Spleen (tissue), 13 donors: ENCODE measurements at places on chromosomes 3 and 15. TPM values are rescaled to one million over a fixed set of nuclear protein-coding genes. Genes with fewer than 3 reads are reported as not detected.

The UROC1 gene
- total RNA-seq: 0.16 TPM

The ACOX2 gene
- total RNA-seq: 2.8 TPM

- H3K4me3 ChIP-seq: no peak overlapping the region
- no peaks in the 10 kb centered on the region for H3K36me3 ChIP-seq
- H3K27me3 ChIP-seq: no peaks in the 10 kb centered on the region
- no peak for DNase-seq
- H3K4me1 ChIP-seq: no peaks in the 10 kb centered on the region
Measured at GRCh38 chr3:78893161-78893560, 874.6 kb downstream of the ROBO1 start.

DNA sequence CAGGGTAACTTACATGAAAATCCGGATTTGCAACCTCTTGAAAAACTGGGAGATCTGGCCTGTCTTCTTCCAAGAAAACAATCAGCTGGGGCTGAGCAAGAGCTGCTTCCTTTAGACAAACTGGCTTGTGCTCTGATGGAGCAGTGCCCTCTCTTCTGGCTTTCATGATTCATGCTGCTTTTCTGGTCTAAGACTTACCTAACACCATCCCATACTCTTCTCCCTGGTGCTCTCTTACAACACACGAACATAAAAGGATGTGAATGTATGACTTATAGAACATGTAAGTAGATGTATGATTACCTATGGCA lies 9.9 kb downstream of the TJP1 start:
- DNase-seq: no peak
- H3K4me1 ChIP-seq: no peaks in the 10 kb centered on the region
- no peaks in the 10 kb centered on the region for H3K27me3 ChIP-seq
- no peak overlapping the region for H3K27ac ChIP-seq
- no peaks in the 10 kb centered on the region for H3K36me3 ChIP-seq

- no peaks in the 10 kb centered on the region for H3K36me3 ChIP-seq
- H3K27ac ChIP-seq: no peak overlapping the region
- peaks cover 100% of the 10 kb centered on the region for H3K27me3 ChIP-seq
- peaks cover 81% of the 10 kb centered on the region for H3K4me1 ChIP-seq
Measured at GRCh38 chr15:67829647-67830504, 4.6 kb downstream of the SKOR1 start.

GRCh38 chr3:132417695-132418411 lies 551 bp downstream of the DNAJC13 start:
- peak overlapping the region; percentile 94 for H3K27ac ChIP-seq
- H3K4me1 ChIP-seq: peaks cover 31% of the 10 kb centered on the region
- no peak for DNase-seq
- H3K4me3 ChIP-seq: peak overlapping the region; percentile 97
- no peaks in the 10 kb centered on the region for H3K27me3 ChIP-seq

DNA sequence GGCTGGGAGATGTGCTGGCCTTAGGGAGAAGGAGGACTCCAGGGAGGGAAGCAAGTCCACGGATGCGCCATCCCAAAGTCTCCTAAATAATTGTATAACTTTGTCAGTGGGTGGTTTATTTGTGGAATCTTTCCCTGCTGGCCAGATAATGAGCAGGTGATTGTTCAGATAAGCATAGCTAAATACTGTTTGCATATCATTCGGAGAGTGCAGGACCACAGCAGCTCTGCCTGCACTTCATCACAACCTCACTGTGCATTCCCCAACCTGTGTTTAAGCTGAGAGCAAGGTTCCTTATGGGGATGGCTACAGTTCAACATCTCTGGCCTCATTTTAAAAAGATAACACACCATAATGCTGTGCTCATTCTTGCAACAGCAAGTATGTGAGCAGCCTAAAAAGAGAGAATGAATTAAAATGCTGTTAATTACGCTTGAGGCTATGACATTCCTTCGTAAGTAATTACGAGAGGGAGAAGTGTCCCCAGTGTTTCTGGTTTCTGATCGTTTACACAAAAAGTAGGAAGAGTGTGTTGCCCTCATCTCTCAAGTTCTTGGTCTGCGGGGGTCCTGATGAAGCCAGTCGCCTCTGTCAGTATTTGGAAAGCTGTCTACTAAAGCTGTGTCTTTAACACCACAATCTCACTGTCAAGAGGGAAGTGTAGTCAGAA lies 272.0 kb upstream of the RORA start:
- no peak overlapping the region for H3K4me3 ChIP-seq
- no peak overlapping the region for H3K27ac ChIP-seq
- peaks cover 9% of the 10 kb centered on the region for H3K27me3 ChIP-seq
- no peaks in the 10 kb centered on the region for H3K4me1 ChIP-seq
- no peaks in the 10 kb centered on the region for H3K36me3 ChIP-seq

The ABHD17C gene
- 9.9 TPM for total RNA-seq

DNA sequence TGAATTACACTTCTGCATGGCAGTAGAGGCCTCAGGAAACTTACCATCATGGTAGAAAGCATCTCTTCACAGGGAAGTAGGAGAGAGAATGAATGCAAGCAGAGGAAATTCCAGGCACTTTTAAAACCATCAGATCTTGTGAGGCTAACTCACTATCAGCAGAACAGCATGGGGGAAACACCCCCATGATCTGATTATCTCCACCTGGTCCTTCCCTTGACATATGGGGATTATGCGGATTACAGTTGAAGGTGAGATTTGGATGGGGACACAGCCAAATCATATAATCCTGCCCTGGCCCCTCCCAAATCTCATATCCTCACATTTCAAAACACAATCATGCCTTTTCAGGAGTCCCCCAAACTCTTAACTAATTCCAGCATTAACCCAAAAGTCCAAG lies 691.1 kb downstream of the SI start:
- H3K36me3 ChIP-seq: no peaks in the 10 kb centered on the region
- H3K27ac ChIP-seq: no peak overlapping the region
- no peaks in the 10 kb centered on the region for H3K27me3 ChIP-seq
- DNase-seq: no peak
- no peak overlapping the region for H3K4me3 ChIP-seq
- no peaks in the 10 kb centered on the region for H3K4me1 ChIP-seq

GRCh38 chr15:96521386-96521785 lies 190.9 kb downstream of the NR2F2 start:
- no peaks in the 10 kb centered on the region for H3K4me1 ChIP-seq
- no peaks in the 10 kb centered on the region for H3K27me3 ChIP-seq
- H3K27ac ChIP-seq: no peak overlapping the region
- no peak for DNase-seq
- H3K4me3 ChIP-seq: no peak overlapping the region

- no peaks in the 10 kb centered on the region for H3K27me3 ChIP-seq
- no peak overlapping the region for H3K4me3 ChIP-seq
- no peaks in the 10 kb centered on the region for H3K4me1 ChIP-seq
- no peaks in the 10 kb centered on the region for H3K36me3 ChIP-seq
- no peak for DNase-seq
Measured at GRCh38 chr15:61654002-61654740, 406.1 kb downstream of the VPS13C start.

GRCh38 chr3:195173657-195174056 lies 97.3 kb downstream of the XXYLT1 start:
- H3K27ac ChIP-seq: no peak overlapping the region
- no peaks in the 10 kb centered on the region for H3K36me3 ChIP-seq

The TADA3 gene
- total RNA-seq: 59.6 TPM

The WDR76 gene
- total RNA-seq: 4.7 TPM

DNA sequence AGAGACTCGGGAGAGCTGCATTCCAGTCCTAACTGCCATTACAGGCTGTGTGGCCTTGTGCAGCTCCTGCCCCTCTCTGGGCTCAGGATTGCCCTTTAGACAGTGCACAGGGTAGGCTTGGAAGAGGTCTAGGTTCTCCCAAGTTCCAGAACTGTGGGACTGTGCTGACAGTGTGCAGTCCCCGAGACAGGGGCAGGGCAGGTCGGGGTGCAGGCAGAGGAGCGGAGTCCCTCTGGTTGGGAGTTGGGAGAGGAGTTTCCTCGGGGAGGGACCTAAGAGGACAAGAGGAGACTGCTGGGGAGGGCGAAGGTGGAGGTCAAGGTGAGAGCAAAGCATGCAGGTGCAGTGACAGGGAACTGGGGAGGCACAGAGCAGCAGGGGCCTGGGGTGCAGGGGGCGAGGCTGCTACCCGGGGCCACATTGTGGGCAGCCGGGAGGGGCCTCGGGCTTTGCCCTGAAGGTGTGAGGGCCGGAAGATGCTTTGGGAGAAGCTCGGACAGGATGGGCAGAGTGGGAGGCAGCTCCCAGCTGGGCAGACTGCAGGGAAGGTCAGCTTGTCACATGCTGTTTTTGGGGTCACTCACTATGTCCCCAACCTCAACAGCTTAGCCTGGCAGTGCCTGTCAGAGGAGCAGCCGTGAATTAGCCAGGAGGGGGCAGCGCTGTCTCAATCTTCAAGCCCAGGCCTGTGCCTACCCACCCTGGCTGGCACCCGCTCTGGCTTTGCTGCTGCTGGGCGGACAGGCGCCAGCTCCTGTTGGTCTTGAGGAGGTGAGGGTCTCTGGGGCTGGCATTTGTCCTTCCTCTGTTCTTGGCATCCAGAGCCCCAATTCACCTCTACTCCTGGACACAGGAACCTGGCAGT lies 15.4 kb upstream of the CSPG4 start:
- H3K27me3 ChIP-seq: peaks cover 6% of the 10 kb centered on the region
- no peak overlapping the region for H3K27ac ChIP-seq
- peaks cover 33% of the 10 kb centered on the region for H3K4me1 ChIP-seq
- H3K4me3 ChIP-seq: no peak overlapping the region
- DNase-seq: peak; percentile 88
- H3K36me3 ChIP-seq: no peaks in the 10 kb centered on the region
